ENCODE measurements at places on chromosomes 3 and 15.
A peak's percentile ranks its signal among the peaks of the same experiment; 100 is the strongest.

DNA sequence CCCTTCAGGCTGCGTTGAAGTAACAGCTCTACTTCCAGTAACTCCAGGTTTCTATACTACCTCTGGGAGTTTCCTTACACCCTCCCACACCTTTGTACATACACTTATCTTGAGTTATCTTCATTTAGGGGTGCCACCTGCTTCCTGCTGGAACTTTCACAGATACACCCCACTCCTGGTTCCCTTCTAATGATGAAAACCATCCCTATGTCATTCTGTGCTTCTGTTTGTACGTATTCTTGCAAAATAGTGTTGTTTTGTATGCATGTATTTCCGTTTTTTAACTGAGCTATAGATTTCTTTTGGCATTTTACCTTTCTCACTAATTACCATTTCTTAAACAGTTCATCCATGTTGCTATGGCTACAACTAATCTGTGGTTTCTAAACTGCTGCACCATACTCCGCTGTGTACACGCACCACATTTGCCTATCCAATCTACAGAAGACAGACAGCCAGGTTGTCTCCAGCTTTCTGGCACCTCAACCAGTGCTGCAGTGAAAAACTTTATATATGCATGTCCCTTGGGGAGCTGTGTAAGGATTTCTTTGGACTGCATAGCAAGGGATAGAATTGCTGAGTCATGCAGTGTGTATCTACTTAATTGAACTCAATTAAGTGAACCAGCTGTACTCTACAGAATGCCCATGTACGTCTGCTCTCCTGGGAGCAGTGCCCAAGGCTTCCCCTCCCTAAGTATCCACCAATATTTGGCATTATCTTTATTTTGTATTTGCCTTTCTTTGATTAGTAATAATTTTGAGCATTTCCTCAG is 61.4 kb upstream of the ST8SIA2 start:
- no peak for DNase-seq

- peak; percentile 91 for DNase-seq
Measured at GRCh38 chr3:120742198-120742848, at the start of the genes GTF2E1 and RABL3. Gene GTF2E1 (plus strand): TSS chr3:120742744. CDS start chr3:120750553, 7,809 bp downstream. Gene RABL3 (minus strand): TSS chr3:120742516. CDS start chr3:120742507, 9 bp downstream.

GRCh38 chr15:92749216-92749615 is 93.6 kb upstream of the FAM174B start:
- DNase-seq = no peak

GRCh38 chr3:188294823-188295487 is 141.0 kb downstream of the LPP start:
- no peak for DNase-seq

GRCh38 chr15:55256281-55257011 is 33.2 kb downstream of the RAB27A start:
- DNase-seq = no peak

- DNase-seq = no peak
Measured at GRCh38 chr3:52721002-52721729, 15.3 kb downstream of the SPCS1 start.

- DNase-seq = no peak
Measured at GRCh38 chr3:43362183-43362582, 75.8 kb downstream of the SNRK start.

- DNase-seq = peak; percentile 22
Measured at GRCh38 chr3:108300103-108300849, 3.9 kb downstream of the HHLA2 start.

- DNase-seq = no peak
Measured at GRCh38 chr15:93126148-93126547, 37.1 kb upstream of the RGMA start.

DNA sequence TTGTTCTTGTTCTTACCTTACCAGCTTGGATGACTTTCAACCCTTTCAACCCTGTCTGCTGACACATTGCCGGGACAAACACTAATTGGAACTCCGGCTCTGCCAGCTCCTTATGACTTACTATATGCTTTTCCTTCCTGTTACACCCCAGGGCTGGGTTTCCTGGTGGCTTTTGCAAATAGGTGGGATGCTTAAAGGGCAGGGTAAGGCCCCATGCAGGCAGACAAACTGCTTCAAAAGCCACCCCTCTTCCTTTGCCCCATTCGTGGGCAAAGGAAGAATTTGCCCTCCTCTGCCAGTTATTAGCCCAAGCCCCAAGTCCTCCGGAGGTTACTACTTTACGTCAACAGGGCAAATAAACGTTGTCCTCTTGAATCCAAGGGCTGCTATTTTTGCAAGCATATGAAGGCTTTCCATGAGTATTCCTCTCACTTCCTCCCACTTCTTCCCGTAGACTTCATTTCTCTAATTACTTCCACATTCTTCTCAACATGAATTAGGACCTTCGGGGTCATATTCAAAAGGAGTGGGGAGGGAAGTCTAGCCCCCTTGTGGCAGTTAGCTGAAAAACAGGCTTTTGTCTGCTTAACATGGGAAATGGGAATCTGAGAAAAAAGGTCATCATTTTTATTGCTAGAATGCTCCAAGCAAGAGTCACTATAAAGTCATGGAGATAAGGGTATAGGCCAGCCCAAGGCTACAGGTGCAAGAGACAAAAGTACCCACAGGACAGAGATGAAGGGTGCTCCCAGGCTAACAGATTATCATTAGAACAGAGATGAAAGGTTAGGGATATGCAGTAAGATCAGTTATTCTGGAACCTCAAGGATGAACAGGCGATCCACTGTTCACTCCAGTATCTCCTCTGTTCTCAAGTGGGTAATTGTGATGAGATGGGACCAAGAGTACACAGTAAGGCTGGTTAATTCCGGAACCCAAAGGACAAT is 56.3 kb upstream of the FSTL1 start:
- no peak for DNase-seq

GRCh38 chr3:124688581-124689454 is 41.4 kb upstream of the UMPS start:
- DNase-seq = peak; percentile 66

GRCh38 chr3:18687286-18687685 is 262.1 kb upstream of the SATB1 start:
- no peak for DNase-seq

DNA sequence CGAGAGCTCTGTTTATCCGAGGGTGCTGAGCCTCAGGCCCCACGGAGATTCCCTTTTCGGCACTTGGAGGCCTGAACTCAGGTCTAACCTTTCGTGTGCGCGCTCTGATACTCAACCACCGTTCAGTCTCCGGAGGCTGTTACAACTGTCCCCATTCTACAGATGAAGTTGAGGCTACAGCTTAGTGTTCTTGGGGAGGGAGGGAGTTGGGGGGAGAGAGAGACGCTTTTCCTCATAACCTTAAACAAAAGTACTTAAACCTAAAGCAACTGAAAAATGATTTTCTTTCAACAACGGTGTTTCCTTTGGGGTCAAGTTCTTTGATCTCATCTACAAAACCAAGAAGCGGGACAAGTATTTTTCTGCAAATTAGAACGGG is 952 bp upstream of the CHST2 start:
- no peak for DNase-seq

- peak; percentile 16 for DNase-seq
Measured at GRCh38 chr15:71730277-71731144, 79.8 kb upstream of the NR2E3 start.

DNA sequence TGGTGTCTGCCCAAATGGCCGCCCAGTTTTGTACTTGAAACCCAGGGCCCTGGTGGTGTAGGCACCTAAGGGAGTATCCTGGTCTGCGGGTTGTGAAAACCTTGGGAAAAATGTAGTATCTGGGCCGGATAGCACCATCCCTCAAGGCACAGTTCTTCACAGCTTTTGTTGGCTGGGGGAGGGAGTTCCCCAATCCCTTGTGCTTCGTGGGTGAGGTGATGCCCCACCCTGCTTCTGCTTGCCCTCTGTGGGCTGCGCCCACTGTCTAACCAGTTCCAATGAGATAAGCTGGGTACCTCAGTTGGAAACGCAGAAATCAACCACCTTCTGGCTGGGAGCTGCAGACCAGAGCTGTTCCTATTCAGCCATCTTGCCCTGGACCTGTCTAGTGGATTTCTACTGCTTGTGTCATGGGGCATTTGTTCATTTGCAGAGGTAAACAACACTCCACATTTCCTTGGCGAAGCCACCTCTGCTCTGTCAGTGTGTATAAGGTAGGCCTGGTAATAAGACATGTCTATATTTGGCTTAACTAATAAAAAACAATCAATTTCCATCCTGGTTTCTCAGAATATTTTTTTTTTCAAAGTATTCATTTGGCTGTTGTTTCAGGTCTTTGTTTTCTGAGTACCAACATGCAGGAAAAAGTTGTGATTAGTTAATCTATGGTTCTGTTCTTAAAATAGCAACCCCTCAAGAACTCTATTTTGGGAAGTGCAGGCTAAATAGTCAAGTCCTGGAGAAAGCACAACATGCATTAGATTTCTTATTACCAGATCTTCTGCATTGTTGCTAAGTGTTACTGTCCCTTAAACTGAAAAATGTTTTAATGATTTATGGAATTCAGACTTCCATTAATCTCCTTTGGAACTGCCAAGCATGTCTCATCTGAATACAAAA is 304.3 kb downstream of the ZIC1 start:
- DNase-seq = no peak

- no peak for DNase-seq
Measured at GRCh38 chr3:162171970-162172369, 675.4 kb downstream of the OTOL1 start.

DNA sequence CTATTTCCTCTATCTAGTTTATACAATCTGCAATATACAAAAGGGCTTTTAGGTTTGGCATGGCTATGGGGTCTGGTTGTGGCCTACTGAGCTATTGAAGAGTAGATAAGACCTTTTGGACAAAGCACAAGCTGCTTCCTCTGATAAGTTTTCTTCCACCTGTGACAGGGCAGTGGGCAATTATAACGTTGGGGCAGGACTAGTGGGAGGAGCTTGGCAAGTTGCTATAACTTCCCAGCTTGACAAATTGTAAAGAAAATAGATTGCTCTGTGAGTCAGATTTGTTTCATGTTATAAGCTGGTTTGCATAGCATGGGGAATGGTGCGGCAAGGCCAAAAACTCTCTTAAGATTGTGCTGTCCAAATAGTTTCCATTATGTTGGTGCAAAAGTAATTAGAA is 64.9 kb downstream of the SLC7A14 start:
- DNase-seq = no peak

DNA sequence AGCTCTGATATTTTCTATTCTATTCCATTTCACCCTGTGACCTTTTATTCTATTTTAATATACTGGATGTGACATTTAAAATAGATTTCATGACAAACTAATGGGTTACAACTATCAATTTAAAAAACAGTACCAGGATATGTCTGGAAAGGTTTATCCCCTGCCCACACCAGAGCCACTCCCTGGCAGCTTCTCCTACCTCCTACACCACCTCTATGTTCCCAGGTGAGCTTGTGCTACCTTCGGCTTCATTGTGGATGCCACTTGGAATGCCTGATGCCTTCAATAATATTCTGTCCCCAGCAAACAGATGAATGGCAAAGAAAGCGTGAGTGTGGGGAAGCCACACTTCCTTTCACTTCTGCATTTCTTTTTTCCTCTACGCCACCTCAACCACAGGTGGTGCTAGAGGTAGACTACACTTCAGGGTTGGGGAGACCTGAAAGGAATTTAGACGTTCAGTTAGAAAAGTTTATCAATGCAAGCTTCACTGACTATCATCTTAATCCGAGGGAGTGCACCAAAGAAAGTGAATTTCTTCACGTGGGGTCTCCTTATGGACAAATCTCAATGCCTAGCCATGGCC is 213.0 kb downstream of the SSR3 start:
- DNase-seq = no peak

- DNase-seq = no peak
Measured at GRCh38 chr15:90212221-90213098, 11.3 kb downstream of the SEMA4B start.

GRCh38 chr15:35723852-35724251 is 177.9 kb upstream of the DPH6 start:
- DNase-seq = no peak

GRCh38 chr15:89400782-89401545 is 66.3 kb upstream of the POLG start:
- no peak for DNase-seq

DNA sequence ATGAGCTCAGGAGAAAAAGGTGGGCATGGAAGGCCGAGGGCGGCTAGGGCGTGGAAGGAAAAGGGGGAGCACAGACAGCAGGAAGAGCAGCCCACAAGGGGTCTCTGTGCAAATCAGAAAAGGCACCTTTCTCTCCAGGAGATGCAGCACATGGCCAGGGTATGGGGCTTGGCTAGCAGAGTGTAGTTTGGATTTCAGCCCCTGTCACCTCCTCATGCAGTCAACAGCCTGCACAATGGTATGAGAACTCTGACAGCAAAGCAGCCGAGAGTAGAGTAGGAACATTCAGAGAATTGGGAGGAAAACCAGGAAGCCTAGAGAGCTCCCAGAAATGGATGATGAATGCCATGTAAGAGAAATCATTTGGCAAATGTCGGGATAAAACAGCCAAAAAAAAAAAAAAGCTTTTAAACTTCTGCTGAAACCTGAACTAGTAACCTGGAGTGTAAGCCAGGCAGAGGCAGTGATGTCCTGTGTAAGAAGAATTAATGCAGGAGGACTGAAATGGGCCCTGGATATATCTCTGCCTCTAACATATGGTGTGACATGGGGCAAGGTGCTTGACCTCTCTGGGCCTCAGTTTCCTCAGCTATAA is 25.7 kb downstream of the FSTL1 start:
- DNase-seq = no peak

DNA sequence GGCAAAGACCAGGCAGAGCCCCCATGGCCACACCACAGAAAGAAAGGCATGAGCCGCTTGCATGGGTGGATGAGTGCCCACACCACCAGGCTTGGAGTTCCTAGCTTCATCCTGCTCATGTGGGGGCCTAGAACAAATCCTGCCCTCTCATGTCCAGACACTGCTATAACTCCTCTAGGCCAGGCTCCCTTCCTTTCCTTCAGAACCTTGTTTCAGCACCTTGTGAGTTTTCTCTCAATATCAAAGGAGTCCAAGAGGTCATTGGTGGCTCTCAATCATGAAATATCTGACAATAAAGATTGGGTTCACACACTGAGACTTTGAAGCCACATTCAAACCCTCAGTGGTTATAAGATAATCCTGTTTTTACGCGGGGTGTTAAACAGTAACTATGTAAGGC is 12.7 kb downstream of the SLC6A20 start:
- DNase-seq = no peak

- no peak for DNase-seq
Measured at GRCh38 chr3:144652573-144652972, 681.0 kb downstream of the DIPK2A start.

DNA sequence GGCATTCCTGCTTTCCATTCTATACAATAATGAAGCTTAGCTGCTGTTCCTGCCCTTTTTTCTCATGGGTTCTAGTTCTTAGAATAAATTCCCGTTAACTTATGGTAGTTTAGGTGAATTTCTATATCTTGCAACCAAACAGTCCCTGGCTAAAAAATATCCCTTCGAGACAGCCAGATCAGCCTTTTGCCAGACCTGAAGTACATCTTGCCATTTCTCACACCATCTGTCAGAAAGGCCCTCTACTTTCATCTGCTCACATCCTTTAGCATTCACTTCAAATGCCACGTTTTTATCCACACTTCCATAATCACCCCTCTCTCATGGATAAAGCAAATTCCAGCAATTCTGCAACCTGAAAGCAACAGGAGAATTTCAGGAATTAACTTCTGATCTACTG is 145.4 kb downstream of the GAP43 start:
- DNase-seq = no peak

DNA sequence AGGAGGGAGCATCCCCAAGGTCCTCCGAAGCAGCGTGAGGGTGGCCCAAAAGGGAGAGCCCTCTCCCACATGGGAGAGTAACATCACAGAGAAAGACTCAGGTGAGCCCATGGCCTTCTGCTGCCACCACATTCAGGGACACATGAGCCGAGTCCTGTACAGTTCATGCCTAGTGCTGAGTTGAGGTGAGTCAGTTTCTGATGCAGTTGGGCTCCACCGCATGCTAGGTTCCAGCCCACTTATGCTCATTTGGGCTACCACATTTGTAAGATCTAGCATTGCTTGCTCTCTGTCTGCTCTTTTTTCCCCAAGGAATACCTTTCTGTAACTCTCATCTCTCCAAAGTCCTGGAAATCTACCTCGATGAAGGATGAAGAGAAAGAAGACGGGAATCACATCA is 77.1 kb downstream of the SETD5 start:
- DNase-seq = no peak
